DND-41 (cell line): ENCODE measurements at places on chromosomes 3 and 15.
A peak's percentile ranks its signal among the peaks of the same experiment; 100 is the strongest.

DNA sequence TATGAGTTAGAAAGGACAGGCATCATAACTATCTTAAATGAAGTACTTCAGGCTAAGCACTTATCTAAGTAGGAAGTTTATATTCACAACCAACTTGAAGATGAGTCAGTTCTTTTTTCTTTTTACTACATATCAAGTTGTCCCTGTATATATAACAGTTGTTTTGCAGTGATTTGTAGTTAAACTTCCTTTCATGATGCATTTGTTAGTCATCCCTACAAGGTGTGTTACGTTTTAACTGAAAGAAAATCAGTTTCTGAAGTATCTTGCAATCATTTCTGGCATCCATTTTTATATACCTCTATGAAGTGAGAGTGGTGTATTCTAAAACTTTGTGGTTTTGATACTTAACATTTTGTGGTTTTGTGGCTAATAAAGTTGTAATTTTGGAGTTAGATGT is 46.1 kb downstream of the ZFAND6 start:
- no peak overlapping the region for H3K4me3 ChIP-seq
- DNase-seq: no peak
- no peaks in the 10 kb centered on the region for H3K4me1 ChIP-seq
- no peak overlapping the region for H3K27ac ChIP-seq

- H3K4me3 ChIP-seq: no peak overlapping the region
- H3K4me1 ChIP-seq: peaks cover 13% of the 10 kb centered on the region
- no peak overlapping the region for H3K27ac ChIP-seq
- H3K36me3 ChIP-seq: no peaks in the 10 kb centered on the region
- DNase-seq: no peak
- H3K27me3 ChIP-seq: no peaks in the 10 kb centered on the region
Observed at GRCh38 chr3:177396733-177397132, 199.5 kb upstream of the TBL1XR1 start.

- peaks cover 37% of the 10 kb centered on the region for H3K36me3 ChIP-seq
- peak overlapping the region; percentile 26; the same call in 1 of the 2 replicates for H3K27ac ChIP-seq
- DNase-seq: no peak
- no peaks in the 10 kb centered on the region for H3K27me3 ChIP-seq
- H3K4me1 ChIP-seq: peaks cover 34% of the 10 kb centered on the region
- no peak overlapping the region for H3K4me3 ChIP-seq
Observed at GRCh38 chr3:58084788-58085543, 76.7 kb downstream of the FLNB start.

- H3K36me3 ChIP-seq: no peaks in the 10 kb centered on the region
- H3K27ac ChIP-seq: no peak overlapping the region
- H3K27me3 ChIP-seq: peaks cover 12% of the 10 kb centered on the region
- H3K4me1 ChIP-seq: no peaks in the 10 kb centered on the region
Observed at GRCh38 chr3:156820692-156821080, 5.5 kb upstream of the LEKR1 start.

GRCh38 chr3:179509701-179510100 is 53.0 kb upstream of the ACTL6A start:
- H3K4me1 ChIP-seq: no peaks in the 10 kb centered on the region
- no peak overlapping the region for H3K4me3 ChIP-seq
- H3K36me3 ChIP-seq: no peaks in the 10 kb centered on the region

DNA sequence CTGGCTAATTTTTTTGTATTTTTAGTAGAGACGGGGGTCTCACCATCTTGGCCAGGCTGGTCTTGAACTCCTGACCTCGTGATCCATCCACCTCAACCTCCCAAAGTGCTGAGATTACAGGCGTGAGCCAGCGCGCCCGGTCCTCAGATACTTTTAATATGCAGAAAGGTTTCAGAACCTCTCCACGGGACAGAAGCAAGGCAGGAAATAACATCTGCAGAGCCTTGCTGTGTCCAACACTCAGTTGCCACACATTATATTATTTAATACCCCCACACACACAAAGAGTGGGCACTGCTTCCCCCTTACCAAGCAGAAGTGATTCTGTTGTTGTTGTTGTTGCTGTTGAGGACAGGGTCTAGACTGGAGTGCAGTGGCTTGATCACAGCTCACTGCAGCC is 28.0 kb downstream of the OSBPL10 start:
- no peak overlapping the region for H3K4me3 ChIP-seq
- H3K27ac ChIP-seq: no peak overlapping the region
- no peaks in the 10 kb centered on the region for H3K4me1 ChIP-seq
- no peaks in the 10 kb centered on the region for H3K27me3 ChIP-seq
- no peak for DNase-seq

DNA sequence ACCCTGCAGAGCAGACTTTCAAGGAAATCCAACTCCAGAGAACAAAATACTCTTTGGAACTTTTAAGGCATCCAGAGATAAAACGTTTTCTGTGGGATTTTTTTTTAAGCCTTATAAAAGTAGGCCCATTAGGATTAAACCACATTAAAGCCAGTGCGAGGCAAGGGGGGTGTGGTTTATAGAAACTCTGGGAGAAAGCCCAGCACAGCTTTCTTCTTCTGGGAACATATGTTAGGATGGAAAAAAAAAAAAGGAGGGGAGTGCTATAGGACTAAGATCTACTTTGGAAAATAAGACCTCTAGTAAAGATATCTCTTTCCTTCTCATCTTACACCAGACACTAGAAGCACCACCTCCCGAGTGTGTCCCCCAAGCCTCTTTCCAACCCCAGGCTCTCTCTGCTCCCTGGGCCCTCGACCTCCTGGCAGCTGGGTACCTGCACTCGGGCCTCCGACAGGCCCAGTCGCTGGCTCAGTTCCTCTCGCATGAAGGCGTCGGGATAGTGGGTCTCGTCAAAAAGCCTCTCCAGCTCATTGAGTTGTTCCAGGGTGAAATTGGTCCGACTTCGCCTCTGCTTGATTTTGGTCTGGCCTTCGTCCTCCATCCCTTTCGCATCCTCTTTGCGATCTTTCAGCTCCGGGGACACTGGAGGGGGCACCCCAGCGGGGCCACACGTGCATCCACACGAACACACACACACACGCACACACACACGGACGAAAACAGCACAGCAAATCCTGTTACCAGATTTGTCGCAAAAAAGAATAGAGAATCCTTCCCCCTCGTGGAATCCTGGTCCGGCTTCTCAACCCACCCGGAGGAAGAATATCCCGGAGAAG is 3.8 kb downstream of the SHOX2 start:
- peaks cover 31% of the 10 kb centered on the region for H3K27me3 ChIP-seq
- H3K36me3 ChIP-seq: no peaks in the 10 kb centered on the region
- DNase-seq: no peak
- no peak overlapping the region for H3K27ac ChIP-seq
- H3K4me3 ChIP-seq: no peak overlapping the region

DNA sequence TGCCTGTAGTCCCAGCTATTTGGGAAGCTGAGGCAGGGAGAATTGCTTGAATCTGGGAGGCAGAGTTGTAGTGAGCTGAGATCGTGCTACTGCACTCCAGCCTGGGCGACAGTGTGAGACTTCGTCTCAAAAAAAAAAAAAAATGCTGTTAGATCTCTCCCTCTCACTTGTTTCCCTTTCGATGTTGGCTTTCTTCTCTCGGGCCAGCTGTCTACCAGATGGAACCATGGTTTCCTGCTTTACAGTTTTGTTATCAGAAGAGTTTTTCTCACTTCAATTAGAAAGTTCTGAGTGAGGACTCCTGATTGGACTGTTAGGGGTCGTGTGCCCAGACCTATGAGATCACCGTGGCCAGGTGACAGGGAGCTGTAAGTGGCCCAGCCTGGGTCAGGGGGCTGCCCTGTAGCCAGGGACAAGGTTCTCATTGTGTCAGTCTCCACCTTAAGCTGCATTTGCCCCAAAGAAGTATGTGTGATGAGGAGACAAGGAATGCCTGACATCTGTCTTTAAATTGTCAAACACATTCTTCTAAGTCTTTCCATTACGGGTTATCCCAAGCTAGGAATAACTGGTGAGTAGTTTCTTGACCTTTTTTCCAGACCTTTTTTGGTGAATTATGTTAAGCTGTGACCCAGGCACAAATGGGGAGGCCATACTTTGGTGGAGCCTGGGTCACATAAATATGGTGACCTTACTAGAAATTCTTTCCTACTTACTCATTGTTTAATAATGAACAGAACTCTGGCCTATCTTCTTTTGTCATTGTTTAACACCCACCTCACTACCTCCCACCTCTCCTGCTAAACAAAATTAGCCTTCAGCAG is 25.2 kb downstream of the SNAPC5 start:
- H3K27me3 ChIP-seq: no peaks in the 10 kb centered on the region
- peak; percentile 14 for DNase-seq
- peaks cover 5% of the 10 kb centered on the region; the same call in 1 of the 2 replicates for H3K36me3 ChIP-seq
- H3K4me3 ChIP-seq: no peak overlapping the region
- H3K4me1 ChIP-seq: no peaks in the 10 kb centered on the region
- no peak overlapping the region for H3K27ac ChIP-seq

DNA sequence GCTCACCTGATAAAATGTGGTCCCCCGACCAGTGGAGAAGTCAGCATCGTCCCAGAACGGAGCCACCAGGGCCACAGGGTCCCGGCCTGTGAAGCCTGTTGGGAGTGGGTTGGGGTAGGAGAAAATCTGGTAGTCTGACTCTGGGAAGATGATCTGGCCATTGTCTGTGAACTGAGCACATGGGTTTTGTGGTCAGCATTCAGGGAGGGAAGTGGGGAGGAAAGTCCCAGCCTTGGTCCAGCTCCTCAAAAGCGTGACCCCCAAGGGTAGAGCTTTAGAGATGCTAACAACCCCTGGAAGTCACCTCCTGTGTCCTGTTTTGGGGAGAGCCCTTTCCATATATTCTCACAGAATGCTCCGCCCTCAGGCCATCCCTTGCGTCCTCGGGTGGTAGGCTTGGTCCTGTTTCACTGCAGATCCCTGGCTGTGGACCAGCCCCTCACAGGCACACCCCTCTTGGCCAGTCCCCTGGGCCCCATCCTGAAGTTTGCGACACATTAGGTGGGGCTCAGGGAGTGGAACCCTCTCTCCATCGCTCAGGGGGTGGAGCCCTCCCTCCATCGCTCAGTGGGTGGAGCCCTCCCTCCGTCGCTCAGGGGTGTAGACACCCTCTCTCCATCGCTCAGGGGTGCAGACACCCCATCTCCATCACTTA is 40.0 kb downstream of the MUC4 start:
- H3K4me1 ChIP-seq: no peaks in the 10 kb centered on the region
- no peak for DNase-seq
- no peaks in the 10 kb centered on the region for H3K36me3 ChIP-seq
- H3K27ac ChIP-seq: no peak overlapping the region
- H3K27me3 ChIP-seq: no peaks in the 10 kb centered on the region

GRCh38 chr3:123930445-123930844 is 30.6 kb downstream of the CCDC14 start:
- H3K4me1 ChIP-seq: no peaks in the 10 kb centered on the region
- H3K36me3 ChIP-seq: peaks cover 78% of the 10 kb centered on the region
- no peak for DNase-seq
- H3K4me3 ChIP-seq: no peak overlapping the region

GRCh38 chr3:60217156-60217911 is 1033.9 kb downstream of the FHIT start:
- no peaks in the 10 kb centered on the region for H3K27me3 ChIP-seq
- no peak overlapping the region for H3K4me3 ChIP-seq
- no peaks in the 10 kb centered on the region for H3K4me1 ChIP-seq

DNA sequence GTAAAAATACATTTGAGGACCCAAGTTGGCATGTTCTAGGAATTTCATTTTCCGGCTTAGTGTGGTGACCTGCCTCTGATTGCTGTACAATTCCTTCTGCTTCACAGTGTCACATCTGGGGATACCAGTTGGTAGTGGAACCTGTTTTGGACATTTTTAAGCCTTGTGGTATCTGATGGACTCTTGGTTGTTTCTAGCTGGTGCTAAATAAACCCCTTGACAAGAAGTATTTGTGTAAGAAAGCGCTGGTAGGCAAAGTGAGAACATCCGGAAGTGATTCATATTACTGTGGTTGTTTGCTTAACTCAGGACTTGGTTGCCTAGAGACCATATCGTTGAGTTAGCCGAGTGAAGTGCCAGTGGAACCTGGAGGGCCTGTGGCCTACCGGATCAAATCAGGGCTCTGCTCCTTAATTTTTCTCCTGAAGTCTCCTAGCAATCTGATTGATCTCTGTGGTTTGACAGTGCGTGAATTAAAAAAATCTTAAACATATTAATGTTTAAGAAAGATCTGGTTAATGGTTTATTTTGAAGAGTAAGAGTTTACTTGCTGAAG is 12.8 kb downstream of the IQGAP1 start:
- peak overlapping the region; percentile 70 for H3K27ac ChIP-seq
- peak; percentile 65 for DNase-seq
- no peaks in the 10 kb centered on the region for H3K27me3 ChIP-seq
- 0 out of 2 replicates have a peak, but pooled peaks cover 1% of the 10 kb centered on the region for H3K36me3 ChIP-seq

DNA sequence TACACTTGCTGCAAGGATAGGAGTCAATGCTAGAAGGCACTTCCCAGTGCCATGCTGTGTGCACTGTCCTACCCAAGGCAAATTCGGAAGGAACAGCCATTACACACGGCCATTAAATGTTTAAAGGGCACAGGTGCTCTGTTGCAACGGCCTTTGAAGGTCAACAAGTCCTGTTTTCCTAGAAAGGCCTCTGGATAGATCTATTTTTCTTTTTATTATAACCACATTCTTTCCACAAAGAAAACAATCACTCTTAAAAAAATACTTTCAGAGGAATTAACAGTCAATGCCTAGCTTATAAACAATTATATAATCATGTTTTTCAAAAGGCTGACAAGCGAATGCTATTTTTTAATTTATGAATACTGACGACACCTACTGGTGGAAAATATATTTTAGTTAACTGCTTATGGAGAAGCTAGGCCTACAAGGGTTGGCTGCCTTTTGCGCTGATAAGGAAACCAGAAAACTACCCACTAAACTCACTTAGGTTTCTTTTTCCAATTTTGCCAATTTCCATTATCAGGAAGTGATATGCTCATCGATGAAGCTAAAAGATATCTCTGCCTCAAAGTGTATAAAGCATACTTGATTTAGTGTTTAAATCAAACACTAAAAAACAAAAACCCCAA is 2.4 kb downstream of the ARHGEF3 start:
- peak; percentile 66 for DNase-seq
- peak overlapping the region; percentile 84 for H3K4me3 ChIP-seq
- peaks cover 76% of the 10 kb centered on the region for H3K4me1 ChIP-seq
- peaks cover 21% of the 10 kb centered on the region for H3K36me3 ChIP-seq

DNA sequence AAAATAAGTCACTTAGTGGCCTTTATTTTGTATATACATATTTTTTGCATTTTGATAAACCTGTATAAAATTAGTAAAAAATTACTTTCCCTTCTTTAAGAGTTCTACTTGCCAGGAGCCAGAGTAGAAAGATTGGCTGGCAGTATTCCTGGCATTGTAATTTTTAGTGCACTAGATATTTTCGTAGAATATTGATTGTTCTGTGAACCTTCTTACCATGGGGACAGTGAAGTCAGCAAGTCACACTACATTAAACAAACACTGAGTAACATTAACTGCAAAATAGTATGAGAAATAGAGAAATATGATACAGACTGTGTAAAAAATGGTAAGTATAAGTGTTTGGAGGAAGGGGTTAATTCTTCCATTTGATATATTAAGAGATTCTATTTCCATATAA is 26.0 kb downstream of the TCF12 start:
- H3K36me3 ChIP-seq: peaks cover 12% of the 10 kb centered on the region; the same call in 1 of the 2 replicates
- no peak overlapping the region for H3K27ac ChIP-seq
- no peak overlapping the region for H3K4me3 ChIP-seq
- no peak for DNase-seq

GRCh38 chr15:88177451-88177850 is 79.1 kb downstream of the NTRK3 start:
- no peak overlapping the region for H3K4me3 ChIP-seq
- no peaks in the 10 kb centered on the region for H3K4me1 ChIP-seq
- DNase-seq: no peak
- H3K36me3 ChIP-seq: no peaks in the 10 kb centered on the region
- H3K27ac ChIP-seq: no peak overlapping the region
- H3K27me3 ChIP-seq: no peaks in the 10 kb centered on the region

GRCh38 chr15:27808182-27808581 is 290.9 kb downstream of the OCA2 start:
- no peaks in the 10 kb centered on the region for H3K36me3 ChIP-seq
- H3K4me3 ChIP-seq: no peak overlapping the region
- no peaks in the 10 kb centered on the region for H3K27me3 ChIP-seq
- no peak for DNase-seq
- H3K27ac ChIP-seq: no peak overlapping the region
